ENCODE measurements at places on chromosomes 11 and 22.
A peak's percentile ranks its signal among the peaks of the same experiment; 100 is the strongest.

DNA sequence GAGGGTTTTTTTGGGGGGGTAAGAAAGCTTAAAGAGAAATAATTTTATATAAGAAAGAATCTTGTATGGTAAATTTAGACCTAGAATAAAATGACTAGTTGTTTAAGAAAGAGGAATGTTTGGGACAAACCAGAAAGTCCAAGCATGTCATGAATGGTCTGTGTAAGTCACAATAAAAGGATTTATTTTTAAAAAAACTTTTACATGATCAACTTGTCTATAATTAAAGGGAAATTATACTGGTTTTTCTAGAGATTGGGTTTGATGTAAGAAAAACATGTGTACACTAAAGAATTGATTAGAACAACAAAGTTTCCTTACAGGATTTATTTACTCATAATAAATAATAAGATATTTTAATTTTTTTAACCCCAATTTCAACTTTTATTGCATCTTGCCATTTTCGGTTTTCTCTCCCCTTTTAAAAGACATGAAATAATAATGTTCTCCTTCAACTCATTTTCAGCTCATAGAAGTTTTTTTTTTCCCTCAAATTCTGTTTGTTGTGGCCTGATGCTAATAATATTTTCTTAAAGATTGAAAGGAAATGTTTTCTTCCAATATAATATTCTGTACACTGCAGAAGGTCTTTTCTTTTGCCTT is 35.4 kb upstream of the INCENP start:
- no peak for DNase-seq

DNA sequence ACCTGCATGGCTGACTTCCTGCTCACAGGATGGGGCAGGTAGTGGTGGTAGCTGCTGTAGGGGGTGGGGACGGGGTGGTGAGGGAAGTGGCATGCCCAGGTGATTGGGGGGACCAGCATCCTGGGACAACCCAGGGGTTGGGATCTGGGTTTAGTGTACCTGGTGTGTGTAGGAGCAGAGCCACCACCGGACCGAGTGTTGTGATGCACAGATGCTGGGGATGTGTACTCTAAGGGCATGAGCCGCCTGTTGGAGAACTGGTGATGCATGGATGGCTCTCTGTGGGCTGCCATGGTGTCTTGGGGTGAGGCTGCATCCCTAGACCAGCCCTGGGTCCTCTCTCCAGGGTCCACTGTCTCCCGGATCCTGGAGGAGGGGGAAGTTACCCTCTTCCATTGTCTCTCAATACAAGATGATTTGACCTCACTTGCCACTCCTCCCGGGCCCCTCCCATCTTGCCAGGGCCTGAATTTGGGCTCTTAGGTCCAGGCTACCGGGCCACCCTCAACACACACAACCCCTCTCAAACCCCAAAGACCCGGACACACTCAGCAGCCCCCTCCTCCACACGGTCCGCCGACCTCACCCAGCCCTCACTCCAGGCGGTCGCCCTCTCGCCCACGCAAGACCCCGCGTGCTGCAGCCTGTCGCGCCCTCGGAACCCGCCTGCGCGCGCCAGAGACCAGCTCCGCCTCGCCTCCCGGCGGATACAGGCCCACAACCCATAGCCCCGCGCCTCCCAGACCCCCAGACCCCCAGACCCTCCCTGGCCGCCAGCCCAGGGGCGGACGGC is 619 bp downstream of the LRRC75B start:
- DNase-seq, result peak; percentile 55

GRCh38 chr11:2210366-2211112 is 38.9 kb upstream of the TH start:
- peak; percentile 21 for DNase-seq

- no peak for DNase-seq
Observed at GRCh38 chr11:2294926-2295290, 6.8 kb downstream of the C11orf21 start.

DNA sequence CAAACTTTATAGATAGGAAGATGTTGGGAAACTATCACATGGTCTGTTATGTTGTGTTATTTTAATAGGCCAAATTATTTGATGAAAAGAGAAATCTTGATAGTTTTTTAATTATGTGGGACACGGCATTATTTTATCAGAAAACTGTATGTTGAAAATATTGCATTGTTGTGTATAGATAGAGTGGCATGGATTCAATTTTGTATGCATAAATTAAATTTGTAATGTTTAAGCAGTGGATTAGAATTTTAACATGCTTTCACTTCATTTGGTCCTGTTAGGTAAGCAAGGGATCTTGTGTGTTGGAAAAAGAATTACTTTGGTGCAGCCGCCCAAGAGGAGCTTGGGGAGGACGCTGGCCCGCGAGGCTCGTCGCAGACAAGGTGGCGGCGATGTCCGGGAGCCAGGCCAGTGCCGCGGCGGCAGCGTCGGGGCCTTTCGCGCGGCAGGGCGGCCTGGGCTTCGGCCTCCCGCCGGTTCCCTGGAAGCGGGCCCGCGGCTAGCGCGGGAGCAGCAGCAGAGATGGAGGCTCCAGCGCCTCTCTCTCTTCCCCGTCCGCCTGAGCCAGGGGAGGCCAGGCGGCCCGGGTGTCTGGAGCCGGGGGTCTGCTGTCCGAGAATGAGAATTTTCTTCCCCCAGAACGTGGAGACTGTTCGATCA is 82.7 kb downstream of the GGT1 start:
- DNase-seq, result peak; percentile 51

DNA sequence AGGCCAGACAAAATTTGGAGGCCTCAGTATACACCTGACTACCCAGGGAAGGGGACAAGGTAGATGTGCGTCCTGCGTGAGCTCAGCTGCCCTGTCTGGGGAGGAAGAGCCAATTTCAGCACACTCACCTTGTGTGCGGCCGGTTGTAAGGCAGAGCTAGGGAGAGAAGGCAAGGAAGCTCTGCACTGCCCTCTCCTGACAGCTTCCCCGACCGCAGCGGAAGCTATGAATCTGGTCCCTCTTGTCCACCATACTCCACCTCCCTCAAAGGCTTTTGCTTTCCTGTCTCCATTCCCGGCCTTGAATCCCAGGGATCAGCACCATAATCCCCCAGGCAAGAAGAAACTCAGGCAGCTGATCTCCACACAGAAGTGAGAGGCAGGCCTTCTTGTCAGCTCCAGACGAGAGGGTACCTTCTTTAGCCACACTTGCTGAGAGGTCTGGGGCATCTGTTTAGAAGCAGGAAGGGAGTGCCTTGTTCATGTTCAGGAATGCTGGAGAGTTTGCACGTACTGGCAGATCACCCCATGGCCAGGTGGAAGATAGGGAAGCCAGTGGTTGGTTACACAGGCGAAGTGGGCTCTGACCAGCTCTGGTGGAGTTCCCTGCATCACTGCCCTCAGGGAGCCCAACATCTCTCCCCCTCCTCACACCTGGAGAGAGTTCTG is 62.5 kb downstream of the FEZ1 start:
- peak; percentile 87 for DNase-seq

DNA sequence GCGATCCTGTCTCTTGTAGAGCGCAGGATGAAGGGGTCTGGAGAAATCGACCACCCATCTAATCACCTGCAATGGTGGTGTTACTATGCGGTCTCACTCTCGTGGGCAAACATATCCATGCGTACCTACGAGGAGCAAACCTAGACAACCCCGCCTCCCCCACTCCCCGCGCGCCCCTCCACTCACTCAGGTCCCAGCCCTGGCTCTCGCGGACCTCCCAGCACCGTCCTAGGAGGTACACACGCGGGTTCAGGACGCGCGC is 887 bp downstream of the TRPC6 start:
- no peak for DNase-seq

DNA sequence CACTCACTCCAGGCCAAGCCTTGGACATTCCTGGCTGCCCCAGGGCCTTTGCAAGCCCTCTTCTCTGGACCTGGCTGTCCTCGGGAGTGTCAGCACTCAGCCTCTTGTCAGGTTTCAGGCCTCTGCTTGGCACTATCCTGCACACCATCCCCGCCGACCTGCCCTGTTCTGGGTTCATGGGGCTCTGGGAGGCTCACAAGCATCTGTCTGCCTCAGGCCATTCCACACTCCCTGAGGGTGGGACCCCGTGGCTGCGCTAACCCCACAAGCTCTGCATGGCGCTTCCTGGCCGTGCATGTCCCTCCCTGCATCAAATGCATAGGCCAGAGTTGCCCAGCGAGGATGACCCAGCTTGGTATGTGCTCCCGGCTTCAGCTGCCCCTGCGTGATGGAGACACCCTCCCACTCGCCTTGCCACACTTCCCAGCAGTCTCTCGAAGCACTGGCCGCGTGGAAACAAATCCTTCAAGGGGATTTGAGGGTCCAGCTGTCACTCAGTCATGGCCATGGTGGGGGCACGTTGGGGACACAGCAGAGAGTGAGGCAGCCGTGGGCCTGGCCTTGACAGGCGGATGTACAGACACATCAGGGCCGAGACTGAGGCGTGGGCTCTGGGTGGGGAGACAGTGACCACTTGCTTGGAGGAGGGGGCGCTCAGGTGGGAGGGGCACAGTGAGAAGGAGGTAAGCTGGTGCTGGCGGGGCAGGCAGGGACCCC is 87.3 kb downstream of the KCNQ1 start:
- DNase-seq, result no peak

DNA sequence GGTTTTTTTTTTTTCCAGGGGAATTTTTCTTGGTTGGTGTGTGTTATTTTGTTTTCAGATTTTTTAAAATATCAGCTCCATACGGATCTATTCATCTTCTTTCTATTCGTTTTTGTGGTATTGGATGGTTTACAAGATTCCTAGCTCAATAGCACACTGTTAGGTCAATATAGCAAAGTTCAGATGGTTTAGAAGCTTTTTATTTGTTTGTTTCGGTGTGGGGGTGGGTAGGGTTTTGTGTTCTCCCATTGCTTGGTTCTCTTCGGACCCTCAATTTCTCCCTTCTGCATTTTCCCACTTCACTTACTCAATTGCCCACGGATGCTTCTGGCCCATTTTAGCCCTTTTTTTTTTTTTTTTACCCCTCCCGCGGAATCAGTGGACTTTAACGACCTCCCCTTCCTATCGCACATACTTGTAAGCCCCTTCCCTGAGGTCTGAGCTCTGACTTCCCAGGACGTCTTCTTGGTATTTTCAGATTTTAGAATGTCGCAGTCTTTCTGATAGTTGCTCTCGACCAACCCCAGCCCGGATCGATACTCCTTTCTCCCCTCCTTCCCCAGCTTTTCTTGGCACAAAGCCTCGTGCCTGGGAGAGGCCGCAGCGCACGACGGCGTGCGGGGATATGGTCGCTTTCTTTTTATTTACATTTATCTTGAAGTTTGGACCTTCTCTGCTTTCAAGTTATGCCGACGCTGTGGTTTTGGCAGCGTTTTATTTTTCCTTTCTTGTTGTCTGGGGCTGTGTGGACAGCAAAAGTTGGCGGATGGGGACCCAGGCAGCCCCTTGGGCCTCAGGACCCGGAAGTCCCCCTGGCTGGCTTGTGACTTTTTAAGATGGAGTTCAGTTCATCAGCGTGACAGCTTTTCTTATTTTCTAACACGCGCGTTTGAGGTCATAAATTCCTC is 4.4 kb upstream of the SPDYC start:
- no peak for DNase-seq

GRCh38 chr11:117166491-117166890 is 12.1 kb upstream of the SIDT2 start:
- DNase-seq, result no peak

DNA sequence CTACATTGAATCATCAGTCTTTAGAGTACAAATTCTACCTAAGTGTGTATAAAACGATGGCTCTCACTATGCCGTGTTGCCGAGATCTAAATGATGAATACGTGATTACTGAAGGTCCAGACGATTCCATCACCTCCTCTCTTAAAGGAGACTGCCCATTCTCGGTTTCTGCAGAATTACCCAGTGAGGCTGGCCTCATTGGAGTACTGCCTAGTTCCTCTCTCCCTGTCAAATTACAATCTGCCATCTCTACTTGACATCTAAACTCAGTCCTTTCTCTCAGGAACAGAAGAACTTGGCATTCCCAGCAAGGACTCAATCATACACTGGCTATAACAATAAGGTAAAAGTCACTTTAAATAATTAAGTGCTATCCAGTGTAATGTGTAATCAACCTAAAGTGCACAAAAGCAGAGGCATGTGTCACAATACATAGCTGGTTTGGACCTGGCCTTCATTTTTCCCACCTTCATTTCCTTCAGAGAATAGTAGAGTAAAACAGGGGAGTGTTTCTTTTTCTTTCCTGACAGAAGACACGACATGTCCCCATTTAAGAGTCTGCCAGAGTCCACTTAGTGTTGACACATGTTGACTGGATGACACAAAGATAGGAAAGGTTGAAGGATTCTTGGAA is 634.1 kb downstream of the LRRC4C start:
- DNase-seq, result no peak

DNA sequence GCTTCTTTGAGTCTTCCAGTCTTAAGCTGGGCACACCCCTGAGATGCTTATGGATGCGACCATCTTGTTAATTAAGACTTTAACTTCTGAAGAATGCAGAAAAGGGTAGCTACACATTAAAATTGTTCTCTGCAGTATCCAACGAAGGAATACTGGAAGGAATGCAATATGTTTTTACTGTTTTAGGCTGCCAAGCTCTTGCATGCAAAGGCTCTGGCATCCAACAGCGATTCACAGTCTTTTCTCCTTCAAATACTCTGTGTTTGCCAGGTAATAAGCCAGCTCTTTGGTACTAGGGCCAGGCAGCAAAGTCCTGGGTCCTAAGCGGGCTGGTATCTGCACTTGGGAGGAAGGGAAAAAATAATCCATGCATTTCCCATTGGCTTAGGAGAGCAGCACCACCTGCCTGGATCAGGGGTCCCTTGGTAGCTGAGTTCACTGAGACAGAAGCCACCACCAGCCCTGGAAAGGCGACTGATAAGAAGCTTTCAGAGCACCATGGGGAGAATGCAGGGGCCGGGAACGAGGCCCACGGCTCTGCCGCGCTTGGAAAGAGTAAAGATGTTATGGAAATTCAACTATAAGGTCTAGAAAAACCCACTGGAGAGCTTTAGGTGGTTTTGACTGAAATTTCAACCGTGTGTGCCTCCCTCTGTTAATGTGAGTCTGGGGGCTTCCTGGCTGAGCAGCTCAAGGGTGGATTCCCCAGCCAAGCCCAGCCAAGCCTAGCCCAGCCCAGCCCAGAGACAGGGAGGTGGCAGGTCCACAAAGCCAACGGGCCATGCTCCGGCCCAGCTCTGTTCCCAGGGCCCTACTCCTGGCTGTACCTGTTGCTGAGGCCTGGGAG is 67.0 kb upstream of the CCND1 start:
- no peak for DNase-seq

- no peak for DNase-seq
Observed at GRCh38 chr11:61158691-61159381, 2.4 kb downstream of the VPS37C start.

DNA sequence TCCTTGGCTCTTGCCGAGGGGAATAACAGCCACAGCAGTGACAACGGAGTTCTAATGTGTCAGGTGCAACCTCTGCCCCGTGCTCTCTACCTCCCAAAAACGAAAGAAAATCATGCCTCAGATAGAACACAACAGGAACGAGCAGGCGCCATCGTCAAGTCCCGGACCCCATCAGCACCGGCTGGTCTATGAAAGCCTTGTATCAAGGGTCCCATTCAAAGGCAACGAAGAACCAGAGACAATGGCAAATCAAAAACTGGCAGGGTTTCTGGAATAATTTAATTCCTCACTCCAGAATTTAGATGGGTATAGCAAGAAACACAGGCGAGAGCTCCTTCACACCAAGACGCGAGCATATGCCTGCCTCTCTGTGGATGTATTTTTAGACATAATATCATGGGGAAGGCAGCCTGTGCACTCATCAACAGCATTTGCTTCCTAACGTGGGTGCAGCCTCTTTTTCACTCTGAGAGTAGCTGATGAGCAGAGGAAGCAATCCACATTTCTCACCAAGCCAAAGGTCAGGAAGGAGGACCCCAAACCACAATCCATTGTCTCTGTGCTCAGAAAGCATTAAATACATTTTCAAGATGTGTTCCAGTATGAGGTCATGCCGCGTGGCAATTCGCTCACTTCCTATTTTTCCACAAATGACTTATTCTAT is 193.4 kb upstream of the BLID start:
- no peak for DNase-seq
